ENCODE measurements at places on chromosomes 2 and 18.

DNA sequence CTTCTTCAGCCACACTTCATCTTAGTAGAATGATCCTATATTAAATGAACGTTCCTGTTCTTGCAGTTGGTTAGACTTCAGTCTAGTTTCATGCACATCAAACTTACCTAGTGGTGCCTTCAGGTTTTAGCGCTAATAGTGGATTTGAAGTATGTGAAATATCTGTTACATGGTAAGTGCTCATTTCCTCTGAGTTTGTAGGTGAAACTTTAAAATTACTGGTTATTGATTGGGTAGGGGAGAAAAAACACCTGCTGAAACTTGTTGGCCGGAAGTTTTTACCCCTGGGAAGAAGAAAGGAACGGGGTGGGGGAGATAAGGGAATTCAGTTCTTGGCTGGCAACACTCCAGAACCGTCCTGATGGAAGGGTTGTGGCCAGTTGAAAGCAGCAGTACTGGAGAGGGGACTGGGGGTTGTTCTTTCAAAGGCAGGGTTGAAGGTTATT, 112.8 kb downstream of the SPTBN1 start:
- DNase-seq, result no peak

GRCh38 chr2:85234868-85235267, 92.9 kb downstream of the TGOLN2 start:
- no peak for DNase-seq

GRCh38 chr2:105241443-105241842, at the start of gene GPR45:
Gene GPR45 (plus strand): TSS chr2:105241743. CDS start chr2:105241859, 116 bp downstream.
- DNase-seq, result no peak

- DNase-seq, result no peak
Measured at GRCh38 chr18:39795350-39795749, 2159.7 kb upstream of the PIK3C3 start.

GRCh38 chr2:159938395-159938794, 124.0 kb downstream of the PLA2R1 start:
- DNase-seq, result no peak

DNA sequence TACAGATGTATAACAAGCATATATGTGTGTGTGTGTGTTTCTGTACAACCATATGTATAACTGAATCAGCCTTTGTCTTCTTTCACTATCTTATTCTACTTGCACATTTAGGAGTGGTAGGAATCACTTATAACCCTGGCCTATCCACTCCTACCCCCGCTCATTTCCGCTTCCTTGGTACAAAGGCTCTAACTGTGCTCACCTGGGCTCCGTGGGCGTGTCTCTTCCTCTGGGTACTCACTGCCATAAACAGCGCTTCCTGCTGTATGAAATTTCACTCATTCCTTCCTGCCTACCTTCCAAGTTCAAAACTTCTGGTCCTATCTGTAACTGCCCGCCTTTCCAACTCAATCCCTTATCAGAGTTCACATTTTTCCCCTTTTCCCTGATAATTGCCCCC, 815.5 kb downstream of the EPHA4 start:
- DNase-seq, result no peak

DNA sequence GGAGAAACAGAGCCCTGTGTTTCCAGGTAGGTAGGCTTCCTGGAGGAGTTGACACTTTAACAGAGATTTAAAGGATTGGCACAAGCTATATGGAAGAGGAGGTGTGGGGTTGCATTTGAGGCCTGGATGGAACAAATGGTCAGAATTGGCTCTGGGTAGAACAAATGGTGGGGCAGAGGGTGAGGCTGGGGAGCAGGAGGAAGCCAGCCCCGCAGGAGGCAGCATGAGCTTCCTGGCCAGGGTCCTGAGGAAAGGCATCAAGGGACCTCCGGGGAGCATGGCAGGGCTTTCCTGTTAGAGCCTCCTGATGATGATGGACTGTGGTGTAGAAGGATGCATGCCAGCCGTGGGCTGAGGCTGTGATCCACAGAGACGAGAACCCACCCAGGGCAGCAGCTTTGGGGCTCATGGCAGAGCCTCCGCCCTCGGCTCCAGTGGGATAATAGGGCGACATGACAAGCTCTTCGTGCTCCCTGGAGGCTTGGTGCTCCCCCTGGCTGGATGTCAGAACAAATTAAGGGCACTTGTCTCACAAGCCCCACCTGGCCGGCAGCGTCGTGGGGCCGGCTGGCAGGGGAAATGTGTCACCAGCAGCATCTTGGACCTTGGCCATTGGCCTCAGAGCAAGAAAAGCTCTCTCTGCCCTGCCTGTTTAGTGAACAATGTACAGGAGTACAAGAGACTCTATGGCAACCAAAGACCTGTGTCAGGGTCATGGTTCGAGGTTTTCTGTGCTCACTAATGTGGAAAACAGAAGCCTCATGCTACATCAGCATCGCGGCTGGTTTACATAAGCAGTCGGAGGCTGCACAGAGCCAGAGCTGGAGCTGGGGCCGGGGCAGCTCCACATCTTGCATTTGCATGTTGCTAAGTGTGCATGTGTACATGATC, 153.5 kb downstream of the MYCN start:
- no peak for DNase-seq

Data from lung microvascular endothelial cell (primary cell).